Stimulated activated CD8-positive, alpha-beta memory T cell treated with anti-CD3 and anti-CD28 coated beads, Interleukin-4, amount 100 ng/mL, for 1 hour (primary cell): ENCODE measurements at places on chromosomes 7 and 10.

DNA sequence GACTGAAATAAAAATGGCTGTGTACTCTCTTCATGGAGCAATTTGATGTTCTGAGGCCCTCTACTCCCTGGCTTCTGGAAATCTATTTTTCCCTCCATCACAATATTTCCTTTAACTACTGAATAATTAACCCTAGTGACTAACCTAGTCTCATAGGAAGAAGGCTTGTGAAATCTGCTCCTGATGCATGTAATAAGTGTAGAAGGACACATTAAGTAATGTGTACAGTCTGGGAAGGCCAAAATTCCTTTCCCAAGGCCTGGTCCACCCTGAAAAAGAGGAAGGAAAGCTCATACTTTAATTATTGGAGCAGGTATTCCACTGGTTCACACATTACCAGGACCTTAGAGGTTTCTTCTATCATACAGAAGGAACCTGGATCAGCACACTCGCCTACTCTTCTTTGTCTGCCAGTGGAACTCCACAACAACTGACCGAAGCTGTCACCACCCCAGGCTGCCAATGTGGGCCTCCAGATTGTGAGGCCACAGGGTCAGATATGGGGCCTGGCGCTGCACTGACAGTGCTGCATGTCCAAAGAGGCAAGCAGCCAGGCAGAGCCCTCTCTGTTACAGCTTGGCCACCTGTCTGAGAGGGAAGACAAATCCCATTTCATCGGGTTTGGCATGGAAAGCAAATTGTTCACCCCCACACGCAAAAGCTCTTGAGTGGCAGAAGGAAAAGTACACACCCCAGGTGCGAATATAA lies 54.4 kb upstream of the FAM133B start:
- DNase-seq, result no peak

DNA sequence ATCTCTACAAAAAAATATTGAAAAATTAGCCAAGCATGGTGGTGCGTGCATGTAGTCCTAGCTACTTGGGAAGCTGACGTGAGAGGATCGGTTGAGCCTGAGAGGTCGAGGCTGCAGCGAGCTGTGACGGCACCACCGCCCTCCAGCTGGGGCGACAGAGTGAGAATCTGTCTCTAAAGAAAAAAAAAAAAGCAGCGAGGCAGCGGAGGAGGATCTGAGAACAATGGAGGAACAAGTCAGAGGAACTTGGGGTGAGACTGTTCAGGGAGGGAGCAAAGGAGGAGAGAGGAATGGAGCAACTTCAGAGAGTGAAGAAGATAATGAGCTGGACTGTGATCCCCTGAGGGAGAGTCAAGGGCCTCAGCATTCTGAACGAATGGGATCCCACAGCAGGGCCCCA lies 85.4 kb downstream of the MKX start:
- DNase-seq, result no peak

DNA sequence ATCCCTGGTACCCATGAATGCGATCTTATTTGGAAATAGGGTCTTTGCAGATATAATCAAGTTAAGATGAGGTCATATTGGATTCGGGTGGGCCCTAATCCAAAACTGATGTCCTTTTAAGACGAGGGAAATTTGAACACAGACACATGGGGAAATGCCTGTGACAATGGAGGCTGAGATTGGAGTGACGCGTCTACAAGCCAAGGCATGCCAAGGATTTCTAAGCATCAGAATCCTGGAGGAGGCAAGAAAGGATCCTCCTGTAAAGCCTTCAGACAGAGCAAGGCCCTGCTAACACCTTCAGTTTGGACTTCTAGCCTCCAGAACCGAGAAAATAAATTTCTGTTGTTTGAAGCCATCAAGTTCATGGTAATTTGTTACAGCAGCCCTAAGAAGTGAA lies 18.5 kb downstream of the PARP12 start:
- no peak for DNase-seq

GRCh38 chr7:141844256-141844655 lies 3.0 kb upstream of the PRSS37 start:
- DNase-seq, result no peak

DNA sequence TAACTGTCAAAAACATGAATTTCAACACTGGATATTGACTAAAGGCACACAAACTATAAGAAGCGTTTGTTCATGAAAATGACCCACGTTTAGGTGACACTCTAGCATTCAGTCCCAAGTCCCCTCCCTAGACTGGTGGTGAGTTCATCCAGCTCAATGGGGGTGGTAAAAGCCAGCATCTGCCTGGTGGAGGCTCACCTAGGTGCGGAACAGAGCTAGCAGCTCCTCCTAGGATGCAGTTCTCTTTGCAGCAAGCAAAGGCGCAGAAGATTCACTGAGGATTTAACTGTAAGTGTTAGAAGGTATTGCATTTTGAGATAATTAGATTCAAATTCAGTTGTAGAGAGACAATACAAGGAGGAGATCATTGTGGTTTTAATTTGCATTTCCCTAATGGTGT lies 87.6 kb downstream of the VSTM2A start:
- no peak for DNase-seq

- DNase-seq, result no peak
Measured at GRCh38 chr10:3526727-3527501, 258.1 kb downstream of the KLF6 start.

DNA sequence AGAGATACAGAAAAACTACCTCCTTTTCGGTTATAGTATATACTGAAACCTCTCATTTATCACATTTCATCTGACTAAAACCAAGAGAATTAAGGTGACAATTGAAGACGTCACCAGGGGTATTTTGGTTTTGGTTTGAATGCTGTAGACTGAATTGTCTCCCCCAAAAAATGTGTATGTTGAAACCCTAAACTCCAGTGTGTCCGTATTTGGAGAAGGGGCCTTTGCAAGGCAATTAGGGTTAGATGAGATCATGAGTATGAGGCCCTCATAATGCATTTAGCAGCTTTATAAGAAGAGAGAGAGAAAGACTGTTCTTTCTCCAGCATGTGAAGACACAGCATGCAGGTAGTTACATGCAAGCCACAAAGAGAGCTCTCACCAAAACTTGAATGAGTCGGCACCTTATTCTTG lies 59.5 kb downstream of the CACNA2D1 start:
- no peak for DNase-seq

DNA sequence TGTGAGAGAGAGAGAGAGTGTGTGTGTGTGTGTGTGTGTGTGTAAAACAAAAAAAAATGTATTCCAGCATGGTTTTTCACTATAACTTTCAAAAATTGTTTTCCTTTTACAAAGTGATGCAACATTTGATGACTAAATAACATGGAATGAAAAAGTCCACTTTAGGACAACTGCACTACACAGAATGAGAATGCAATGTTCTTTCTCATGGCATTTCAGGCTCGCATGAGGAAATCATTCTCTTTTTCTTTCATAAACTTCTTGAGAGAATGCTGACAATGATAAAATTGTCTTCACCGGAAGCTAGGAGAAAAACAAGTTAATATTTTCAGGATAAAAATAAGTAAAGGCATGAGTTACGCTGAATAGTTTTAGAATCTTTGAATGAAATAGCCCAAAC lies 53.7 kb downstream of the SLC16A12 start:
- DNase-seq, result no peak

DNA sequence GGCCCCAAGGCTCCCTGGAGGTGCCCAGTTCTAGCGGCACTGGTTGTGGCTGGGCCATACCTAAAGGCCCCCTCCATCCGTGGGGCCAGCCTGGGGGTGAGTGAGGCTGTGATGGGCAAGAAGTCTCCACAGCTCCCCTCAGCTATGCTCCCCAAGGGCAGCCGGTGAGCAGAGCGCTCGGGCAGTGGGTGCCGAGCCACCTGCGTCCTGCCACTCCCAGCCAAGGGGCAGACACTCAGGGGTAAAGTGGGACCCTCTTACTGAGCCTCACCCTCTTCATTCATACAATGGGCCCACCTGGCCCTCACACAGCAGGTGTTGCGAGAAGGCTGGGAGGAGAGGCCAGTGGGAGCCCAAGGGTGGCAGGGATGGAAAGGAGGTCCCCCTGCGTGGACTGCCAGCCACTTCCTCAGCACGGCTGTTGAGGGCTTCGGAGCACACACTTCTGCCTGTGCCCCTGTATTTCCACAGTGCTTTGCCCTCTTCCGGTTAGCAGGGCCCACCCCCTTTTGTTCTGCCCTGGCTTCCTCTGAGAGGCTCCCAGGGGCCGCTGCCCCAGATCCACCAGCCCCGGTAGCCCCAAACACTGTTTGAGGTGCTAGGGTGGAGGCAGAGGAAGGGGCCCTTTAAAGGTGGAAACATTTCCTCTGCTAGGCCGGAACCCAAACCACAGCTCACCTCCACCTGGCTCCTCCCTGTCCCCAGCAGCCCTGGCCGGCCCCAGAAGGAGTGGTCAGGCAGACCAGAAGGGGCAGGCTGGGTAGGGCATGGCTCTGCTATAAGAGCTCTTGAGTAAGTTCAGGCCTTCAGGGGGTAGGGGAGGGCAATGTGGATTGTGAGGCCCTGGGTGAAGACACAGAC lies 16.4 kb upstream of the C10orf105 start:
- DNase-seq, result no peak

DNA sequence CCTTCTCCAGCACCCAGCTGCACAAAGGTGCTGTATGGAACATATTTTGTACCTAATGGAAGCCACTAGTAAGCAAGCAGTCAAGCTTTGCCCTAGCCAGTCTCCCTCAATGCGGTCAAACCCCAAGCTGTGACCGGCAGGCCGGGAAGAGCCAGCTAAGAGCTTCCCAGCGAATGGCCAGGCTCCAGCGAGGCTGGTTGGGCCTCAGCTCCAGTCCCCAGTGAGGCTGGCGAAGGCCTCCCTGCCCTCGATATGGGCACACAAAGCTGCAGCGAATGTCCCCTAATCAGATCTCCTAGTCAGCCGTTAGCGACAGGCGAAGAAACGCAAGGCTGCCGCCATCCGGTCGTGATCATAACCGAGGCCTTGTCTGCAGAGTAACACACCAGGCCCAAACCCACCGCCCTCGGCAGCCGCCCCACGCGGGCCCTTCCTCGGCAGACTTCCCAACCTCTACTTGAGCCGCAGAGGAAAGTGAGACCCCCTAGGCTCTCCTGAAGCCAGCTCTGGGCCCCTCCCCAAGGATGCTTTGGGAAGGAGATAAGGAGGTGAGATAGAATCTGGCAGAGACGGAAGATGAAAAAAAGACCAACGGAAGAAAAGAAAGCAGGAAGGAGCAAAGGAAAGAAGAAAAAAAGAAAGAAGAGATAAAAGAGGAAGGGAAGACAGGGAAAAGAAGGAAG lies 3.1 kb upstream of the HOXA9 start:
- DNase-seq, result no peak

DNA sequence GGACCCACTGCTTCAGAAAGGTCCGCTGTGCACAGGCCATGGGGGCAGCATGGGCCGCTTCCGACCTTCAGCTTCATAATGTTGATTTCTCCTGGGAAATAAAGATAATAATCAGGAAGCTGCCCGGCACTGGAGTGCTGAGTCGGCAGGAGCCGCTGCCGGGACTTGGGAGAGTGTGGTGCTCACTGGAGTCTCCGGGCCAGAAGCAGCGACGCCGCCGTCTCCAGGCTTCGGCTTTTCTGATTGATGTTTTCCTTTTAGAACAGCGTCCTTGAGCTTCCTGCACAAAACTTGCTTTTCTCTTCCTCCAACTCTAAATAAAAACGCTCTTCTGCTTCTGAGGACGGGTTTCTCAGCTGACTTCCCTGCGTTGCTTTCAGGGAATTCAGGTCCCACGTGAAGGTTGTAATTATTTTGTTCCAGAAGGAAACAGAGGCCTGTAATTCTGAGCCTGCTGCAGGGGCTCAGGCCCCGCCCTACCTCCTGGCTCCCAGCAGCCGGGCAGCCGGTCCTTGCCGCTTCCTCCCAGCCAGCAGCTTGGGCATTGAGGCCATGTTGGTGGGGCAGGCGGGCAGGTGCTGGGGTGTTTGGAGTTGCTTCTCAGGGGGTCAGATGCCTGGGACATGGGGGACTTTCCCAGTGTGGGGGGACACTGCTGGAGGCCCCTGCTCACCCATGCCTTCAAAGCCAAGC lies 14.7 kb downstream of the PWWP2B start:
- DNase-seq, result no peak

DNA sequence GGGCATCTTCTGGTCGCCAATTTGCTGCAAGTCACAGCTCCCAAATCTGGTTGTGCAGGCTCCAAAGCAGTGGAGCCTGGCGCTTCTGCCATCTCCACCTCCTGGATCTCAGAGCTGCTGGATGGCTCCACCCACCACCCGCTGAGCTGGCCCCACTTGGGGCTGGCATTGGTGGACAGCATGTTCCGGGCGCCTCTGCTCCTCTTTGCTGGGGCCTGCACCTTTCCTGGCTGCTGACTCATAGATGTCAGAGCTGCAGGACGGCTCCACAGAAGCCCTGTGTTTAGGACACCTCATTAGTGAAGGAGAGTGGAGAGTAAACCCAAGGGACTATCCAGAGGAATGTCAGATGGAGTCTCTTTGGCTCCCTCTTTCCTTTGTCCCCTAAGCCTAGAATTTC lies 27.4 kb downstream of the MAPK8 start:
- DNase-seq, result no peak

- DNase-seq, result no peak
Measured at GRCh38 chr10:58857251-58857805, 319.1 kb upstream of the PHYHIPL start.

DNA sequence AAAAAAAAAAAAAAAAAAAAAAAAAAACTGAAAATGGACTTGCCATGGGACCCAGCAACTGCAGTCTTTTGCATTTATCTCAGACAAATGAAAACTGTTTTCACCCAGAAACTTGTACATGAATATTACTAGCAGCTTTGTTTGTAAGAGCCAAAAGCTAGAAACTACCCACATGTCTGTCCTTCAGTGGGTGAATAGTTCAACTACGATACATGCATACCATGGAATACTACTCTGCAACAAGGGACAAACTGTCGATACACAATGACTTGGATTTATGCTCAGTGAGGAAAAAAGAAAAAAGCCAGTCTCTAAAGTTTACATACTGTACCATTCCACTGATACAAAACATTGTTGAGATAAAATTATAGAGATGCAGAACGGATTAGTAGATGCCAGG lies 195.6 kb downstream of the KIAA1217 start:
- DNase-seq, result no peak

GRCh38 chr10:45585131-45585530 lies 87.4 kb downstream of the ZFAND4 start:
- DNase-seq, result no peak

DNA sequence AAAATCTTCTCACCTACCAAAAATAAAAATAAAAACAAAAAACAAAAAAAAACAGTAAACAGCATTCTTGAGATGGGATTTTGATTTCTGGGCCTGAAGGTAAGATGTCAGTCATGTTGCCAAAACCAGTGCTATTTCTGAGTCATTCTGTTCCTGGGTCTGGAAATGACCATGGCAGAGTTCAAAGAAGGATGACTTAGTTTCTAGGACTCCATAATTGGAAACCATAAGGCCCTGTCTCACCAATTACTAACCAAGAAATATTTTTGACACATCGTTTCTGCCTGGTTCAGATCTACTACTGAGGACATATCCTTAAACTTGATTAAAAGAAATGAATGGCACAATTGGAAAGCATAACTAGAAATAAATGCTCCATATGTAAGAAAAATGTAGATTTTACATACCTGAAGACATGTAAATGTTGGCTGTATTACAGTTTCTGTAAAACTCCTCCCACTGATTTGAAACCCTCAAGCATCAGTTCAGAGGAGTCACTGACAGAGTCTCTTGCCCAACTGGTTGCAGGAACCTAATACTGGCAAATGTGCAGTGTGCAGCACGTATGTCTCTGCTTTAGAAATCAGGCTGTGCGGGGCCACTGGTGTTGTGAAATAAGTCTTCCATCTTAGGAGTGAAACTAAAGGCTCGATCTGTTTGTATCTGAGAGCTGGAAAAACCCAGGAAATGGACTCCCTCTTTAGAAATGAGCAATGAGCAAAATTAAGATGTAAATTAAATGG lies 84.8 kb upstream of the EGR2 start:
- DNase-seq, result no peak

- DNase-seq, result no peak
Measured at GRCh38 chr10:8052341-8052955, 2.0 kb upstream of the GATA3 start.
